ENCODE measurements at places on chromosomes 6 and 20.

DNA sequence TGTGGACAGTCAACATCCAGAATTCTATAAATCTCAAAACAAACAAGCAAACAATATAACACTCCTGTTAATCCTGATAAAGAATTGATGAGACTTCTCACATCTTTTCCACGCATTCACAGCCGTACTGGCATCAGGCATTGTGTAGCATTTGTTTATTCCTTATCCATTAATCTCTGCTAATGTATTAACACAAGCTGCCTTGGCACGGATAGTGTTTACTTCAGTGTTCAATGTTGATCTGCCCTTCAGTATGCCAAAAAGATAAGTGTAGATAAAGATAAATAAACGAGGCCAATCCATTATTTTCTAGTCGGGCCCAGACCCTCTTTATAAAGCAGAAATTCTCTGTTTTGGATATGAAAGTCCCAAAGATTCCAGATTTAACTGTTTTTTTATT, 16.1 kb downstream of the UFL1 start:
- DNase-seq = no peak

DNA sequence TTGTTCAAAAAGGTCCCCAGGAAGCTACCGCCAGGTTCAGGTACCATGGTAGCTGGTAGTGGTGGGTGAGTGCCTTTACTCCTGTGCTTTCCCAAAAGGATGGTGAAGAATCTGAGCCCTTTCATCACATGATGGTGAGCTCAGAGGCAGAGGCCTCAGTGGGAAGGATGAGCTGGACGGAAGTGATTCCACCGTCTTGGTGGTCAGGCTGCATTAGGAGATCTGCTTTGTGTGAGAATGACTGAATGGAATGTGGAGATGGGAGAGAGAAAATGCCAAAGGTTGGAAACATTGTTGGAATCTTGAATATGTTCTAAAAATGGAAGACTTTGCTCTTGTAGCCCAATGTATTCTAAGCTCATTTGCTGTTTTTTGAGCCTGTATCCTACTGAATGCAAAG, 108.1 kb upstream of the SCP2D1 start:
- DNase-seq = no peak

- no peak for DNase-seq
These were observed 40.2 kb upstream of the FAM50B start for GRCh38 chr6:3808759-3809514.

DNA sequence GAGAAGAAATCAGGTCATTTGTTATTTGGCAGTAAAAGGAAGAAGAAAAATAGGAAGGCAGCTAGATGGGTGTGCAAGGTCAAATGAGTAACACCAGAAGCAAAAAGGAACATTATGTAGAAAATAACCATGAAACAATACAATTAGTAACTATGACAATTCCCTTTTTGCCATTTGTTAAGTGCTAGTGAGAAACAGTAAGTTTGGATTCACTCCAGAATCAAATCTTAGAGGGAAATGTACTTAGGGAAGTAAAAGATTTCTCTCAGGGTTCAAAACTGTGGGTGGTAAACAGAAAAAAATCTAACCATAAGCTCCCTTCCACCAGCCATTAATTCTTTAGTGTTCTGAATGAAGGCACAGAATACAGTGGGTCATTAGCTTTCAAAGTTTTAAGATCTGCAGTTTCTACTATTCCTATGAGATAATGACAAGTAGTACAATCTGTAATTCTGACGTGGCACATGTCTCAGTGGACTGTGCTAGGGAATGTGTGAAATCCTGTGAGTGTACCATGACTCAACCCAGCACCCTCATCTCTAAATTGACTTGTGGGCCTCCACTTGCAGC, 17.1 kb downstream of the REPS1 start:
- no peak for DNase-seq

DNA sequence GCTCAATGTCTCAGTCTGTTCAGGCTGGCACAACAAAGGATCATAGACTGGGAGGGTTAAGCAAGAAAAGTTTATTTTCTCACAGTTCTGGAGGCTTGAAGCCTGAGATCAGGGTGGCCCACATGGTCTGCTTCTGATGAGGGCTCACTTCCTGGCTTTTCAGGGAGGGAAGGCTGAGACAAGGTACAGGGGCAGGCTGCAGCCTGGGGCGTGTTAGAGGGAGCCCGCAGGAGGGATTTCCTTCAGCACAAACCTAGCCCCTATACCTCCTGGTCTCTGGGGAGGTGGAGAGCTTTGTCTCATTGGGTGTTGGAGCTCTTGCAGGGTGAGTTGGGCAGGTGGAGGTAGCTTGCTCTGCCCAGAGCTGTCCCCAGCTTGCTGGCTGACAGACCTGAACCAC, 81.1 kb upstream of the GPR6 start:
- DNase-seq = no peak

DNA sequence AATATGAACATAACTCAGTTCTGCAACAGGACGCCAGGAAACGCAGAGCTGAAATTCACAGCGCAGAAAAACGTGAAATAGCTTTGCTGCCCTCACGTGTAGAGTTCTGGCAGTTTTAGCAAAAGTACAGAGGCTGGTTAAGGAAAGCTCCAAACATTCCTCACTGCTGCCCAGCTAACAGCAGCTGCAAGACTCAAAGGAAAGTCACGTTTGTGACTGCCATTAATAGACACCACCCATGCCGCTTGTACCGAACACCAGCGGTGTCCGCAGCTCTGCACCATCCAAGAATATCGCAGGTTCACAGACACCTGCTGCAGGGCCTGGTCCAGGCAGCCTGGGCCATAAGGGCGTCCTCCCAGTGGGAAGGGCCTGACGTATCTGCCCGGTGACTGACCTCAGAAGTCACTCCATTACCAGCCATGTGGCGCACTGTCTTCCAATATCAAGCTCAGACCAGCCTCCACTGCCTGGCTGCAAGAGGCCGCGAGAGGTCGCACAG, 61.4 kb downstream of the WDR27 start:
- DNase-seq = no peak

GRCh38 chr6:155970876-155971708, 515.5 kb upstream of the NOX3 start:
- no peak for DNase-seq
